ENCODE measurements at places on chromosomes 11 and 22.

- DNase-seq, result no peak
These were observed 244.2 kb downstream of the ETS1 start for GRCh38 chr11:128343135-128343514.

GRCh38 chr11:63767565-63768236 lies 874 bp downstream of the ZFTA start:
- DNase-seq, result no peak

GRCh38 chr11:60947700-60948099 lies 4.3 kb downstream of the SLC15A3 start:
- no peak for DNase-seq

DNA sequence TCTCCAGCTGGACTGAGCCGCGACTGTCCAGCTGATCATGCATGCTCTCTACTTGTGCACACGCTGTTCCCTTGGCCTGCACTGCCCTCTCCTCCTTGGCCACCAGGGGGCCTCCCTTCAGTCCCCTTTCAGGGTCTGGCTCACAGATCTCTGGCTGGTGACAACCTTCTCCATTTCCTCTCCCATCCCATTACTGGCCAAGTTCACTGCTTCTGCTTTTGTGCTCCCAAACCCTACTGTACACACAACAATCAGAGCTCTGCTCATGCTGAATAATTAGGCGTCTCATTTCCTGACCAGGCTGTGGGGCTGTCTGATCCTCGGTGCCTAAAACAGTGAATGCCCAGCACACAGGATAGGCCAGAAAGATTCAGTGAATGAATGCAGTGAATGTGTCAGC lies 224.0 kb upstream of the NARS2 start:
- DNase-seq, result no peak

- no peak for DNase-seq
These were observed 24.7 kb downstream of the GTPBP1 start for GRCh38 chr22:38730411-38730871.
